ENCODE measurements at places on chromosomes 12 and 14.

GRCh38 chr12:121196902-121197301 is 13.0 kb upstream of the P2RX4 start:
- peak; percentile 22 for DNase-seq

DNA sequence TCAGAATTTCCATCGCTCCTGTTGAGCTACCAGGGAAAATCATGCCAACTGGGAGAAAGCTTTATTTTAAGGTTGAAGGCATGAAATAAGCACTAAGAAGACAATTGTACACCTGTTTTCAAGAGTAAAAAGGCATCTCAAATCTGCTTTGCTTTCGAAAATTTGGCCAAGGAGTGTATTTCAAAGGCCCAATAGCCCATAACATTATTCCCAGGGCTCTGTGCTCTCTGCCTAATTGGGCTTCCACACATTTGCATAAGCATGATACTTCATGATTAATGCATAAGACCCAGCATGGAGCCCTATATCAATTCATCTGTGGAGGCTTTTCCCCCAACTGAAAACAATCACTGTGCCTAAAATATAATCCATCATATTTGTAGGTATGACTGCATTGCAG is 258.5 kb downstream of the NOVA1 start:
- DNase-seq, result no peak

GRCh38 chr12:94146166-94146936 is 2.0 kb upstream of the PLXNC1 start:
- DNase-seq, result no peak

- DNase-seq, result peak; percentile 83
Observed at GRCh38 chr12:89390802-89391673, 38.7 kb upstream of the DUSP6 start.

GRCh38 chr12:95533985-95534384 is 17.3 kb downstream of the USP44 start:
- DNase-seq, result no peak

- peak; percentile 64 for DNase-seq
Observed at GRCh38 chr14:96538097-96538989, 36.2 kb downstream of the PAPOLA start.

DNA sequence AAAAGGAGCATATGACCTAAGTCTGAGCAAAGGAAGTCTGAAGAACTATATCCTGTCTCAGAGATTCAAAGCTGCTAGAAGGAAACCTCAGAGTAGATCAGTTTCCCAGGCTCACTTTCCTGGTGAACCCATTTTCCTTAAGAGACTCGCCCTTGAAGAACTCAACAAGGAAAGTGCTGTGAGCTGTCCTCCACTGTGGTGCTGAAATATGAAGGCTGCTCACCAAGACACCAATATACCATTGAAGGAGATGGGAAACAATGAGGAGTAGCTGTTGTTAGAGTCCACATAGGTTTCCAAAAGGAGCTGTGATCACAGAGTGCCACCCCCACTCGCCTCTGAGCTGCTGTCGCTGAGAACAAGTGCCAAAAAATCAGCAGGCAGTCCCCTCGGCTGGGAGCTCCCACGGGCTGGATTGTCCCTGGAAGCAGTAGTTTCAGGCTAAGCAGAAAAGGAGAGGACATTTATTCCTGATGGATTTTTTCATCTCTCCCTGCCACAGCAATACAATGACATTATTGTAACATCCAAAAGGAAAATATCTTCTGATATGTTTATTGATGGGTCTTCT is 282.1 kb downstream of the RPS29 start:
- peak; percentile 34 for DNase-seq

DNA sequence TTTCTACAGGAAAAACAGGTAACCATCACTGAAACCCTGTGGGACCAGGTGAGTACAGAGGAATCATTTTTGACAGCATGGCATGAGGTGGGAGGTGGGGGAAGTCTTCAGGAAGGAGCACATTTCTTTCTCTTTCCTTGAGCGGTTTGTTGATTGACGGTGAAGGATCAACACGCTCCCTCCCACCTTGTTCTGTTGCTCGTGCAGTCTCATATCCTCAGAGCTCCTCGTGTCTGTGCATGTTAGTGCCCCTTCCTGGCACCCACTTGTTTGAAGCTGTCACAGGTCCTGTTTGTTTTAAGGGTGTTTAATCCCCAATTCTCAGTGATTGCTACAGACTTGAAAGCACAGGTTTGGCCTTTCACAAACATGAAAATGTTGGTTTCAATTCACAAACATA is 4.4 kb downstream of the C12orf54 start:
- no peak for DNase-seq

DNA sequence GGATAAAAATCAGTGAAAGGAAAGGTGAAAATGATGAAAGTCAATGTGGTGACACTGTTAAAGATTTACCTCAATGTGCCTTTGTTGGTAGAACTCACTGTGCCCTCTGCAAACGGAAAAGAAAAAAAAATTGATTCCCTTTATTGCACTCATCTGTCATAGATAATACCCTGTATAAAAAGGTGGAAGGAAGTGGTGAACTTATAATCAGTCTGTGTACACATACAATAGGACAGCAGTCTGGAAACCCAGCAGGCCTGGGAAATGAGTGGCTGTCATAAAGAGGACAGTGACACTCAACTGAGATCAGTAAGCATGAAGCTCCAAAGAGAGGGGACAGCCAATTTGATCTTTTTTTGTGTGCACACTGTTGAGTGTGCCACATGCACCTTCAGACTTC is 364.7 kb downstream of the NOVA1 start:
- no peak for DNase-seq

GRCh38 chr12:5988659-5989116 is 43.6 kb upstream of the ANO2 start:
- peak; percentile 70 for DNase-seq

- DNase-seq, result no peak
Observed at GRCh38 chr12:5204271-5204670, 160.6 kb downstream of the KCNA5 start.

DNA sequence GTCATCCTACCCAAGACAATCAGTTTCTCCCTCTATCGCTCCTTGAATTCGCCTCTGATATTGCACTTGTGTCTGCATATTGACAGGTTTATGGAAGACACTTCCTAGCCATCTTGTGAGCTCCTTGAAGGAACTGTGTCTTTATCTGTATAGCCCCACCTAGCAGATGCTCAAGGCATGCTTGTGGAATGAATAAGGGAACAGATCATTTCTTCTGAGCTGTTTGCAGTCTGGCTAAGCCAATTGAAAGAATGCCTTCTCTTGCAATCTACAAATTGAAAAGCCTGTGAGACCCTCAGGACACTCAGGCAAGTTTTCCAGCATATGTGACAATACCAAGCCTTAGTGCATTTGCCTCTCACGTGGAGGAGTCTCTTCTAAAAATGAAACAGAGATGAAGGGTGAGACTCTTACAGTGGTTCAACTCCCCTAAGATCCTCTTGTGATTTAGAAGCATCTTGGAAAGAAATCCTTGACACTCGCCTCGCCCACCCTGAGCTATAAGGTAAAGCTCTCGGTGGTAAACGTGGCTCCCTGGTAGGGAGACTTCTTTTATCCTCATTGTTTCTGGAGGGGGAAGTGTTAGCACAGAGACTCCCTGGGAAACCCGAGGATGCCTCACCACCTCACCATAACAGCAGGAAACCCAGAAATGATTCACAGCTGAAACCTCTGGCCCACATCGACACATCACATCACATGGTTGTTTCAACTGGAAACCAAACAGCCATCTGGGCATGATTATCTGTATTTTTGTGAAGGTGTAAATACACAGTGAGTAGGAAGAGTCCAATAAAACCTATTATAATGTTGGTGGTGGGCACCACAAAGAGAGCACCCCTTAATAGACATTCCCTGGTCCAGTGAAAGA is 112.3 kb upstream of the BCL2L14 start:
- peak; percentile 94 for DNase-seq

- no peak for DNase-seq
Observed at GRCh38 chr12:100738086-100738485, 56.5 kb upstream of the ANO4 start.

- peak; percentile 47 for DNase-seq
Observed at GRCh38 chr14:91140672-91141071, 26.8 kb downstream of the DGLUCY start.

GRCh38 chr14:59630288-59630963 is 53.8 kb upstream of the CCDC175 start:
- DNase-seq, result no peak

- peak; percentile 82 for DNase-seq
Observed at GRCh38 chr12:14619741-14620501, 52.2 kb upstream of the PLBD1 start.
